ENCODE measurements at places on chromosomes 13 and 19. TPM values are rescaled to one million over a fixed set of nuclear protein-coding genes. Genes with fewer than 3 reads are reported as not detected.

Gene DNMT1
- 107 TPM for polyA plus RNA-seq

Gene ADAMTSL5
- polyA plus RNA-seq, result 0.78 TPM

Gene DPF1
- 2.9 TPM for polyA plus RNA-seq

Gene ZNF208
- 2.7 TPM for polyA plus RNA-seq

Gene ZNF528
- polyA plus RNA-seq, result 28.0 TPM

Gene CYP4F2
- polyA plus RNA-seq, result not detected

Gene PCDH20
- polyA plus RNA-seq, result 5.6 TPM

Gene PIH1D1
- polyA plus RNA-seq, result 101 TPM

Measured in renal pelvis (tissue), 12 donors.